Pons (tissue), 1 donor: ENCODE measurements at places on chromosomes 3 and 15.

GRCh38 chr3:77467702-77468625 is 428.1 kb downstream of the ROBO2 start:
- DNase-seq: no peak

GRCh38 chr15:96197721-96198120 is 132.8 kb upstream of the NR2F2 start:
- DNase-seq: no peak

- no peak for DNase-seq
Observed at GRCh38 chr3:23743141-23743784, 62.5 kb upstream of the UBE2E1 start.

GRCh38 chr3:69540706-69541581 is 155.1 kb upstream of the FRMD4B start:
- peak; percentile 51 for DNase-seq

DNA sequence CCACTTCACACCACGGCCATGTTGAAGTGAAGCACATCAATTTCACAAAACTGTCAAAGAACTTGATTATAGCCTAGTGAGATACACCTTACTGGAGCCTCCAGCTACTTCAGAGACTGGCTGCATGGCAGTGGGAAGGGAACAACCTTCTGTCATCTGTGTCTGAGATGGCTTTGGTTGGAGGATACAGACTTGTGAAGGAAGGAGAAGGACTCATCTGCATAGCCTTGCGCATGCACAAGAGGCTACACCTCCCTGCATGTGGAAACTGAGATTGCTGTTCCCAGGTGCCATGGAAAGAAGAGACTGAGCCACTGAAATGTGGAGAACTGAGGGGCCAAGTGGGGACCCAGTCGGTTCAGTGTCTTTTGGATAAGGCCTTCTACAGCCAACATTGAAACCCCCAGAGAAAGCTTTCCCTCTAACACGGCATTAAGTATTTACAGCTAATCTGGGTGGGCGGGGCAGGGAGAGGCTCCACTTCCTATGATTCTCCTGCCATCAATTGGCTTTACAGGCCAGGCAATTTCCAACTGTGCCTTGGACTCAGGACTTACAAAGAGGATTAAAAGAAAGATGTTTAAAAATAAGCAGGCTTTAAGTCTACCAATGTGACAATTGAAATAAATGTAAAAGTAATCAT is 58.8 kb downstream of the IL16 start:
- no peak for DNase-seq

DNA sequence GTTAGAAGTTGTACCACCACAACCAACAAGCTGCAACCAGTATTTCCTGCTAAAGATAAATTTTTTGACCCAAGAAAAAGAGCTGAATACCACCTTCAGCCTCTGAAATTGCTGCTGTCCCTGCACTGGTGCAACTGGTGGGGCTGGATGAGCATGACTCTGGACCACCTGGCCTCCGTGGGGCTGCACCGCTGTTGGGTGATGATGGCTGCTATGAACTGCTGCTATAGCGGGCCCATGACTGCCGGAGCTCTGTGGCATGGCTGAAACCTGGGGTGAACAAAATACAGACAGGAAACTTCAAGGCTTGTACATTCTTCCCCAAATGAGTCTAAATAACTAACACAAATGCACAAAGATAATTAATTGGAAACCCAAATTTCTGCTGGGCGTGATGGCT is 28.9 kb downstream of the SIN3A start:
- DNase-seq: no peak

- no peak for DNase-seq
Observed at GRCh38 chr3:13149330-13150108, 76.3 kb upstream of the IQSEC1 start.

DNA sequence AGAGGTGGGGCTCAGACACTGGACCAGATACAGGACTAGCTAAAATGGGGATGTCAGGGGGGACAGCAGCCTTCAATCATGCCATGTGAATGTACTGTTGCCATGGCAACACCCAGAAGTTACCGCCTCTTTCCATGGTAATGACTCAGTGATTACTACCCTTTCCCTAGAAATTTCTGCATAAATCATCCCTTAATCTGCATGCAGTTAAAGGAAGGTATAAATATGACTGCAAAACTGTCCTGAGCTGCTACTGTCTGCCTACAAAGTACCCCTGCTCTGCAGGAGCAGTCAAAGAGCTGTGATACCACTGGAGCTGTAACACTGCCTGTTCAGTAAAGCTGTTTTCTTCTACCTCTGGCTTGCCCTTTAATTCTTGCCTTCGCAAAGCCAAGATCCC is 168.2 kb downstream of the PEAK1 start:
- DNase-seq: no peak

- no peak for DNase-seq
Observed at GRCh38 chr3:77320514-77320913, 280.6 kb downstream of the ROBO2 start.

DNA sequence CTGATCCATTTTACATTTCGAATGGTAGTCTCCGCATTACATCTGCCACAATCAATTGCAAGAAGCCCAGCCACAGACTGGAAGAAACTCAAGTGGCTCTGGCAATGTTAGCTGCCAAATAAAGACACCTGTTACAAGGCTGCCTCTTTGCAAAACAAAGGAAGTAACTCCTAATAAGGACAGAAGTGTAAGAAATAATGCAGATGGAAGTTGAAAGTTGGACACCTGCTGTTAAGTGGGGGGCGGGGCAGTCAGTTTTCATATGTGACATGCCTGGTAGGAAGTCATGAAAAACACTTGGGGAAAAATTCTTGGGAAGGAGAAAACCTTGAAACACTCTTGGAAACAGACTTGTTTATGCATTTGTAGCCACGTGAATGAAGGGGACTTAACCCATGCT is 54.1 kb upstream of the ATP2C1 start:
- no peak for DNase-seq

DNA sequence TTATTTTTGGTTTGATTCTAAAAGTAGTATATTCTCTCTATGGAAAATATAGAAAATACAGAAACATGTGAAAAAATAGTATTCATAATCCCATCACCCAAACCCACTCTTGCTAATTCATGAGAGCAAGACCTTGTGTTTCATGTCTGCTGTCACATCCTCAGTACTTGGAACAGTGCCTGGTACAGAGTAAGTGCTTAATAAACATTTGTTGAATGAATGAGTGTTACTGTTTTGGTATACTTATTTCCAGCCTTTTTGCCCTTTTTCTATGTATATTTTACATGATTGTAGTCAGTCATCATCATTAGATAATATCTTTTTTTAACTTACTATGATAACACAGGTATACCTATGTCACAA is 59.3 kb downstream of the IL16 start:
- DNase-seq: no peak

GRCh38 chr3:20052851-20053250 is 12.6 kb downstream of the KAT2B start:
- DNase-seq: no peak

DNA sequence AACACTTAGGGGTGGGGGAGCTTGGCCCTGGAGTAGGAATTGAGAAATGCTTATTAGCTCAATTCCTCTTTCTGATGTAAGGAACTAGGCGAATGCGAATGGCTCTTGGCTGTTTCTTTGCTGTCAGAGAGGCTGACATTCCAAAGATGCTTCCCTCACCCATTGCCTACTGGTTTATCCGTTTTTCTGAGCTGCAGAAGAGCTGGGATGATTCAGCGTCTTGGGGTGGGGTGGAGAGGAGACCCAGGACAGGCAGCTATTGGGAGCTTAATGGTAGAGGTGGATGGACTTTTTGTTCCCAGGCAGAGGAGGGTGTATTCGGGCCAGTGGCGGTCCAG is 9.8 kb downstream of the PLEKHO2 start:
- DNase-seq: no peak
